ENCODE measurements at places on chromosomes 13 and 19.

DNA sequence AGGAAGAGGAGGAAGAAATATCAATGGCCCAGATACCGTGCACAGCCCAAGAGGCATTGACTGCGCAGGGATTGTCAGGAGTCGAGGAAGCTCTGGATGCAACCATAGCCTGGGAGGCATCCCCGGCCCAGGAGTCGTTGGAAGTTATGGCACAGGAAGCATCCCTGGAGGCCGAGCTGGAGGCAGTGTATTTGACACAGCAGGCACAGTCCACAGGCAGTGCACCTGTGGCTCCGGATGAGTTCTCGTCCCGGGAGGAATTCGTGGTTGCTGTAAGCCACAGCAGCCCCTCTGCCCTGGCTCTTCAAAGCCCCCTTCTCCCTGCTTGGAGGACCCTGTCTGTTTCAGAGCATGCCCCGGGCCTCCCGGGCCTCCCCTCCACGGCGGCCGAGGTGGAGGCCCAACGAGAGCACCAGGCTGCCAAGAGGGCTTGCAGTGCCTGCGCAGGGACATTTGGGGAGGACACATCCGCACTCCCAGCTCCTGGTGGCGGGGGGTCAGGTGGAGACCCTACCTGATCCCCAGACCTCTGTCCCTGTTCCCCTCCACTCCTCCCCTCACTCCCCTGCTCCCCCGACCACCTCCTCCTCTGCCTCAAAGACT, 36.0 kb downstream of the KEAP1 start:
- no peak for DNase-seq

- no peak for DNase-seq
These were observed 4.8 kb upstream of the ATF5 start for GRCh38 chr19:49924004-49924880.

DNA sequence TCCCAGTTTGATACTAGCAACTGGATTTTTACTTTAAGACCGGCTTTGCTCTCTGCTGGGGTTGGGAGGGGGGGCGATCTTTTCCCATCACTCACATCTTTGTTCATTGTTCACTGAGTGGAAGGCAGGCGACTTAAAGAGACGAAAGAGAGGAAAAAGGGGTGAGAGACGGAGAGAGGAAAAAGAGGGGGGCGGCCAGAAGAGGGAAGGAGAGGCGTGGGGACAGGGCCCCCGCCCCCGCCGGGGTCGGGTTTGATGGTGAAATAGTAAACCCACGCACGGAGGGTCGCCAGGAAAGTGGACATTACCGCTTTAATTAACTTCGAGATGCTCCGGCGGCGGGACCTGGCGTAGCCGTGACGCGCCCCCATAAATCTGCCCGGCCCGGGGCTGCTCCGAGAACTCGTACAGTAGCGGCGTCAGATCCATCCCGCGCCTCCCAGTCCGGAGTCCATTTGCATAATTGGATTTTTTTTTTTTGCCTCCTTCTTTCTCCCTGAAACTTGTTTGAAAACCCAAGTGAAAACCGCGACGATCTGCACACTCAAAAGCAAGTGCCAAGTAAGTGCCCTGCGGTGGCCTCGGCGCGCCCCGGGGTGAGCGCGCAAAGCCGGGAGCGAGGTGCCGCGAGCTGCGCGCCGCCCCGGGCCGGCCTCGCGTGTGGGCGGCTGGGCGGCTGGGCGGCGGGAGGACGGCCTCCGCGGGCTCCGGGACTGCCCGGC, 143.9 kb upstream of the ZNF536 start:
- DNase-seq: no peak

GRCh38 chr19:2254064-2254872, 1.9 kb downstream of the JSRP1 start:
- no peak for DNase-seq

DNA sequence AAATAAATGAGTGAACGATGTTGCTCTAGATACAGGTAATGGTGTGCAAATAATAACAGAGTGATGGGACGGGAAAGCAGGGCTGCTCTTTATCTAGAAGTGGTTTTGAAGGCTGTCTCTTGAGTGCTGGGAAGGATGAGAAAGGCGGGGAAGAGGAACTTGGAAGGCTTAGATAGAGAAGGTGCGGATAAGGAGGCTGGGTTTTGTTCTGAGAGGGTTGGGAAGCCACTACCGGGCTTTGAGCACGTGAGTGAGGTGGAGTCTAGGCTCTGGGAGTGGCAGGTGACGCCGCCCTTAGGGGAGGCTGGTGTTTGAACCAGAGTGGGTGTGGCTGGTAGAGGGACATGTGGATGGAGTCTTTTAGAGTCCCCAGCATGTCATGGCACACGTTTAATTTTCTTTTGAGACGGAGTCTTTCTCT, 811 bp downstream of the ARMC6 start:
- peak; percentile 53 for DNase-seq

DNA sequence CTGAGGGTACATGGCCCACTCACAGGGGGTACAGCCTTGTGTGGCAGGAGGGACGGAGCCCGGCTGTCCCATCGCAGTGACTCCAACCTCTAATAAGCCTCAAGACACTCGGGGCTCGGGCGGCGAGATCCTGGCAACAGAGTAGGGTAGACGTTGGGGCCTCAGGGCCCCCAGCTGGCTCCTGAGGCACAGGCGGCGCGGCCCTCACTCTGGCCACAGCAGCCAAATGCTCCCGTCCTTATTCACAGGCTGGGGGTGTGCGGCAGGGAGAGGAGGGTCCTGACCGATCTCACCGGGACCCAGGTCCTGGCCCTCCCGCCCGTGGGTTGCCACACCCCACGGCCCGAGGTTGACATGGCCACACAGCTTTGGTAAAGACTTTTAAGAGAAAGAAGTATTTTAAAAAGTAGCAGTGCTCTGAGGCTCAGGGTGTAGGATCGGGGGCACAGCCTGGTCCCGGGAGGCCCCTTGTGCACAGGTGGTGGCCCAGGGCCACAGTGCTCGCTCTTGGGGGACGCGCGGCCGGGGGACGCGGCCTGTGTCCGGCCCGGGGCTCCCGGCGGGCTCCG, 7.6 kb downstream of the SLC39A3 start:
- no peak for DNase-seq

GRCh38 chr19:16446724-16447368, 24.9 kb downstream of the EPS15L1 start:
- no peak for DNase-seq

DNA sequence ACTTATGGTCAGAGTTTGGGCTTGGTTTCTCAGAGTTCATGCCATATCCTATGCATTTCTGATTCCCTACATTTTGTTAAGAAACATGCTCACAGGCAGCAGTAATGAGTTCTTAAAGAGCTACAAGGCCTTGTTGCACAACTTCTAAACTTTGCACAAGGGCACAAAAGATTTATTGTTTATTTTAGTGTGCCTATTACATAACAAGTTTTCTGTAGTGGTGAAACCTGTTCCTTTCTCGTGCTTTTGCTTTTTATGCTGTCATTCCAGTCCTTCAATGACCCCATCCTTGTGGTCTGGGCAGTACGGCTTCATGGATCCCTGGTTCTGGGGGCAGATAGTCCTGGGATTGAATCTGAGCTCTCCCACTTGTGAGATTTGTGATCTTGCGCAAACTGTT, 17.8 kb downstream of the ZNF507 start:
- DNase-seq: no peak

All from NCI-H1048 (cell line).